ENCODE measurements at places on chromosomes 3 and 15. TPM values are rescaled to one million over a fixed set of nuclear protein-coding genes. Genes with fewer than 3 reads are reported as not detected.

DNA sequence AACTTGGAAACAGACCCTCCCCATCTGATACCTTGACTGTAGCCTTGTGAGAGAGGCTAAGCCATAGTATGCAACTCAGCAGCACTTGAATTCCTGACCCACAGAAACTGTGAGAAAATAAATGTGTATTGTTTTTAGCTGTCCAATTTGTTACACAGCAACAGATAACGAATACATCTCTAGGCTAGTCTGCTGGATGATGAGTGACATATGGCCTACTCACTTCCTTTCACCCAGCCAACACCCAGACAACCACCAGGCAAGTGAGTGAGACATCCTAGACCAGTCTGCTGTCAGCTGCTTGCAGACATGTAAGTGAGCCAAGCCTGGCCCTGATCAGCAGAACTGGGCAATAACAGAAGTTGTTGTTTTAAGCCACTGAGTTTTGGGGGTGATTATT is 19.2 kb upstream of the SMAD6 start:
- no peaks in the 10 kb centered on the region for H3K36me3 ChIP-seq
- DNase-seq, result no peak
- H3K27me3 ChIP-seq, result no peaks in the 10 kb centered on the region

The CORO2B gene
- 15.9 TPM for total RNA-seq

- no peak overlapping the region for H3K27ac ChIP-seq
- H3K4me3 ChIP-seq, result no peak overlapping the region
- peaks cover 10% of the 10 kb centered on the region for H3K36me3 ChIP-seq
- no peak for DNase-seq
Measured at GRCh38 chr3:37542772-37543449, 318.8 kb upstream of the CTDSPL start.

The CACNA1D gene
- total RNA-seq, result 14.1 TPM

DNA sequence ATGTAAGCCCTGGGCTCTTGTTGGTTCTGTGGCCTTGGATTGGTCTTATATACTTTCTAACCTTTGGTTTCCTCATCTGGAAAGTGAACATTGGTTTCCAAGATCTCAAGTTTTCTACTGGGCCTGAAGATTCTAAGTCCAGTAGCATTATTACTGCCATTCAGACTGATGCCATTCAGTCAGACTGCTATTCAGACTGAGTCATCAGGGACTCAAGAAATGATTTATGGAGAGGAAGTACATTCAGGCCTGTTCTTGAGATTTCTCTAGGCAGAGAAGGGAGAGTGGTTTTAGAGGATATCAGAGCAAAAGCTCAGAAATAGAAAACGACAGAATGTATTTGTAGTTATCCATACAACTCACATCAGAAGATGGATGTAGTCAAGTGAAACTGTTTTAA is 557.2 kb downstream of the NR2F2 start:
- H3K27me3 ChIP-seq, result peaks cover 6% of the 10 kb centered on the region
- H3K36me3 ChIP-seq, result no peaks in the 10 kb centered on the region
- no peak overlapping the region for H3K27ac ChIP-seq
- DNase-seq, result no peak

The IMPG2 gene
- 1.5 TPM for total RNA-seq

DNA sequence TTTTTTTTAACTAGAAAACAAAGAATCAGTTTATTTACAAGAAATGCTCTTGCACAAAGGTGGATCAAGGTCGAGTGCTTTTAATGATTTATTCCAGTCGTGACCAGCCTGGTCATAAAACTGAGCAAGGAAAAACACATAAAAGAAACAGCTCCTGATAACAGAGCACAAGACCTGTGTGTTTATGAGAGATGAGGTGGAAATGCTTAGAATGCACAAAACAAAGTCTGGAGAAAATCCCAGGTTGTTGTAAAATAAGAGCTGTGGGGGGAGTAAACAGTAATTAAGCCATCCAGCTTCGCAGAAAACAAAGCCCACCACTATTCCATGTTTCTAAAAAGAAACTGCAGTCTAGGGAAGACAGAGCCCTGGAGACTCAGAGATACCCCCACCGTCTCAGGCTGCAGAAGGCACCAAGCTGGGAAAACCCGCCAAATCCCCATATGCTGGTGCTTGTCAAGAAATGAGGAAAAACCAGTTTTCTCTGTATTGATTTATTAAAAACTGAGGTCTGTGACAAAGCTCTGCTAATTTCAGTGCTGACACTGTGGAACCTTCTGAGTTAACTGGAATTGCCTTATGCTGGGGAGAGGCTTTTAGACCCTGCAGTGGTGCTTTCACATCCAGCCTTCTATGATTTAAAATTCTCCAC is 139.3 kb downstream of the ADAMTS17 start:
- H3K27me3 ChIP-seq, result no peaks in the 10 kb centered on the region
- H3K36me3 ChIP-seq, result no peaks in the 10 kb centered on the region
- H3K27ac ChIP-seq, result no peak overlapping the region
- no peak overlapping the region for H3K4me3 ChIP-seq
- no peak for DNase-seq

The ARPIN gene
- total RNA-seq, result 16.6 TPM

The MUC20 gene
- total RNA-seq, result 2.6 TPM

The LEKR1 gene
- total RNA-seq, result 1.8 TPM

- peak; percentile 69 for DNase-seq
- no peak overlapping the region for H3K27ac ChIP-seq
- no peak overlapping the region for H3K4me3 ChIP-seq
- H3K4me1 ChIP-seq, result peaks cover 38% of the 10 kb centered on the region
- H3K27me3 ChIP-seq, result no peaks in the 10 kb centered on the region
- no peaks in the 10 kb centered on the region for H3K36me3 ChIP-seq
Measured at GRCh38 chr15:77870195-77871065, 207.1 kb downstream of the TBC1D2B start.

The ABCC5 gene
- total RNA-seq, result 43.0 TPM

DNA sequence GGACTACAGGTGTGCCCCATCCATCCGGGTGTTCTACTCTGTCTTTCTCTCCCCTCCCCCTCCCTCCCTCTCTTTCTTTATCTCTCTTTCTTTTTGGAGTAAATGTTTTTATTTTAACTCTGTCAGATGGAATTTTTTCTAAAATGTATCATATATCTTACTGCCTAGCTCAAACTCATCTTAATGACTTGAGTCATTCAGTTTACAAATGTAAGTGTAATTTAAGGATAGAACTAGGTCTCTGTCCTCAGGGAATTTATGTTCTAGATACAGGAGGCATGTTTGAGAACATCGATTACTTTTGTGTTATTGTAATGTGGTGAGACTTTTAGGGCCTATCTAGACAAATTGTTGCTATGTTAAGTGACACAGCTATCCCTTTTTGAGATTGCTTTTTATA is 3.5 kb downstream of the TBC1D23 start:
- no peaks in the 10 kb centered on the region for H3K36me3 ChIP-seq
- peaks cover 9% of the 10 kb centered on the region for H3K4me1 ChIP-seq
- DNase-seq, result no peak
- no peak overlapping the region for H3K27ac ChIP-seq
- no peak overlapping the region for H3K4me3 ChIP-seq
- H3K27me3 ChIP-seq, result no peaks in the 10 kb centered on the region

The ISLR gene
- total RNA-seq, result 391 TPM

- no peaks in the 10 kb centered on the region for H3K27me3 ChIP-seq
- H3K4me3 ChIP-seq, result no peak overlapping the region
- DNase-seq, result peak; percentile 37
- peaks cover 22% of the 10 kb centered on the region for H3K4me1 ChIP-seq
- H3K36me3 ChIP-seq, result peaks cover 13% of the 10 kb centered on the region
Measured at GRCh38 chr15:29130476-29130875, 139.1 kb downstream of the NSMCE3 start.

DNA sequence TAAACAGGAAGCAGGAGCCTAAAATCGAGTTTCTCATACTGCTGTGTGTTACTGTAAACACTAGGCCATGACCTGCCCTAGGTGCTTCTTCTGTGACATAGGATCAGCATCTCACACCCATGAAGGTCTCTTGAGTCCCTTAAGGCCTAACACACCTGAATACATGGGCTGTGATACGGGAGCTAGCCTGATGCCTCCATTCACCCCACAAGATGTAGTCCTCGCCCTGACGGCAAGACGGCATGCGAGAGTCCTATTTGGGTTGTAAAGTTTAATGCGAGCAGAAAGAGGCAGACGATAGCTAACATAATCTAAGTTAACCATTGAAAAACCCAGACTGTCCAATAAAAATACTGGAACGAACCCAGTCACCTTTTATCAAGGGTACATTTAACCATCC is 241.1 kb upstream of the ICE2 start:
- no peak for DNase-seq
- H3K27ac ChIP-seq, result no peak overlapping the region
